ENCODE measurements at places on chromosomes 11 and 22. TPM values are rescaled to one million over a fixed set of nuclear protein-coding genes. Genes with fewer than 3 reads are reported as not detected.

DNA sequence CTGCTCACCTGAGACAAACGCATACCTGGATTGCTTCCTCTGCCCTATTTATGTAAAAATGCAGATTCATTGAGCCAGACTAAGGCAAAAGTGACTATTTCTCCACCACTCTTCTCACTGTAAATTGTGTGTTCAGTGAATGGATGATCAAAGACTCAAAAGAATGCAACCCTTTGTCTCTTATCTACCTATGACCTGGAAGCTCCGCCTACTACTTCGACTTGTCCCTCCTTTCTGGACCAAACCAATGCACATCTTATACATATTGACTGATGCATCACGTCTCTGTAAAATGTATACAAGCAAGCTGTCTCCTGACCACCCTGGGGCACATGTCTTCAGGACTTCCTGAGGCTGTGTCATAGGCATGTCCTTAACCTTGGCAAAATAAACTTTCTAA, 418.0 kb upstream of the SYN3 start:
- DNase-seq = no peak

DNA sequence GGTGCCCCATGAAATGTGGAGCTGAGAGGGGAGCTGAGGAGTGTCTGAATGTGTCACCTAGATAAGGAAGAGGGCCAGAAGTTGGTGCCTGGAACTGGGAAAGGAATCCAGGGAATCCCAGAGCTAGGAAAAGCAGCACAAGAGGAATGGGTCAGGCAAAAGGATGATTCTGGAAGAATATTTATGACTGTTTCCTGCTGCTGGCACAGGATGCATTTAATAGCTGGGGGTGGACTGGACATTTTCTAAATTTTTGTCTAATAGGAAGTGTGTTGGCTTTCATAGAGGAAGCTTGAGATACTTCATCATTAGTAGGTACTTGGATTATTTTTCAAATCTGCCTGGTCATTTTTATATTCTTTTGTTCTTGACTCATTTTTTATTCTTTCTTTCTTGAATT, 17.4 kb upstream of the MRGPRX2 start:
- no peak for DNase-seq

GRCh38 chr11:114133548-114134329, 74.2 kb downstream of the ZBTB16 start:
- DNase-seq = no peak

Gene RAB3IL1
- polyA plus RNA-seq = 23.5 TPM

DNA sequence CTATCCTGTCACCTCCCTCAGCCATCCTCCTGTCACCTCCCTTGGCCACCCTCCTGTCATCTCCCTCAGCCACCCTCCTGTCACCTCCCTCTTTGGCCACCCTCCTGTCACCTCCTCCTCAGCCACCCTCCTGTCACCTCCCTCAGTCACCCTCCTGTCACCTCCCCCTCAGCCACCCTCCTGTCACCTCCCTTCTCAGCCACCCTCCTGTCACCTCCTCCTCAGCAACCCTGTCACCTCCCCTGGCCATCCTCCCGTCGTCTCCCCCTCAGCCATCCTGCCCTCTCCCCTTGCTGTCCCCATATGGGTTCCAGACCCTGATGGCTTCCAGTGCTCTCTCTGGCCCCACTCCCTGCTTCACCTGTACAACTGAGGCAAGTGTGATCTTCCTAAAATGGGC, 61.8 kb downstream of the SCUBE1 start:
- no peak for DNase-seq

GRCh38 chr22:42365942-42366695, 66.1 kb downstream of the NFAM1 start:
- DNase-seq = no peak

Gene IGLL1
- polyA plus RNA-seq = 0.39 TPM

Gene CAVIN3
- polyA plus RNA-seq = 12.3 TPM

Gene CRYAB
- polyA plus RNA-seq = 54.9 TPM

Gene KIAA1671
- polyA plus RNA-seq = 28.4 TPM

- no peak for DNase-seq
Measured at GRCh38 chr11:8354622-8355415, 91.1 kb upstream of the LMO1 start.

DNA sequence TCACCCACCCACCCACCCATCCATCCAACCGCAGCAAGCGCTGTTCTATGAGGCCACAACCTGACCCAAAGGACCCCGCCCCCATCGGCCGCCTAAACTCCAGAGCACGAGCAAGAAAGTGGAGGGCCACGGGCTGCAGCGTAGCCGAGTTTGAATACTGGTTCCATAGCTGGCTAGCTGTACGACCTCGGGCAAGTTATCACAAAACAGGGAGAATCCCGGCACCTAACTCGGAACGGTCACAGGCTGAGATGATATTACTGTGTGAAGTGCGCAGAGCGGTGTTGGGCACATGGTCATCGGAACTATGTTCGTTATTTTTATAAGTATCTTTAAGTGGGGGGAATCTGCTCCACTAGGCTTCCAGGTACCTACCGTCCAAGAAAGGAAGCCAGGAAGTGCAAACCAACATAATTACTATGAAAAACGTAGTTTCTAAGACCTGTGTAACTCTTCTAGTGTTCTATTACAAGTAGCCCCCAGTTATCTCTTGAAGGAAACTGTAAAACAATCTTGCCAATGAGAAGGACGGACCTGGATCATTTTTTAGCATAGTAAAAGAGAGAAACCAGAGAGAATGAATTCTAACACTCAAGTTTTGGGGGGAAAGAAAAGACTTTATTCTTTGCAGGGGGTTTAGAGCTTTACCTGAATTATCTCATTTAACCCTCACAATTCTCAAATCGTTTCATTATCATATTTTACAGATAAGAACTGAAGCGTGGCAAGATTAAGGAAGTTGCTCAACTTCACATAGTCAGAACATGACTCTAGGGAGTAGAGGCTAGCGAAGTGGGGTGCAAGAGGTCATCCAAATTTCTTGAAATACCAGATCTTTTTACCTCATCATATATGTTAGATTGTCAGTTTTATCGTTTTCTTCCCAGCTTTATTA, 663 bp upstream of the BUD13 start:
- peak; percentile 39 for DNase-seq

Gene TMEM109
- 92.8 TPM for polyA plus RNA-seq

Gene KRTAP5-11
- 0.29 TPM for polyA plus RNA-seq

DNA sequence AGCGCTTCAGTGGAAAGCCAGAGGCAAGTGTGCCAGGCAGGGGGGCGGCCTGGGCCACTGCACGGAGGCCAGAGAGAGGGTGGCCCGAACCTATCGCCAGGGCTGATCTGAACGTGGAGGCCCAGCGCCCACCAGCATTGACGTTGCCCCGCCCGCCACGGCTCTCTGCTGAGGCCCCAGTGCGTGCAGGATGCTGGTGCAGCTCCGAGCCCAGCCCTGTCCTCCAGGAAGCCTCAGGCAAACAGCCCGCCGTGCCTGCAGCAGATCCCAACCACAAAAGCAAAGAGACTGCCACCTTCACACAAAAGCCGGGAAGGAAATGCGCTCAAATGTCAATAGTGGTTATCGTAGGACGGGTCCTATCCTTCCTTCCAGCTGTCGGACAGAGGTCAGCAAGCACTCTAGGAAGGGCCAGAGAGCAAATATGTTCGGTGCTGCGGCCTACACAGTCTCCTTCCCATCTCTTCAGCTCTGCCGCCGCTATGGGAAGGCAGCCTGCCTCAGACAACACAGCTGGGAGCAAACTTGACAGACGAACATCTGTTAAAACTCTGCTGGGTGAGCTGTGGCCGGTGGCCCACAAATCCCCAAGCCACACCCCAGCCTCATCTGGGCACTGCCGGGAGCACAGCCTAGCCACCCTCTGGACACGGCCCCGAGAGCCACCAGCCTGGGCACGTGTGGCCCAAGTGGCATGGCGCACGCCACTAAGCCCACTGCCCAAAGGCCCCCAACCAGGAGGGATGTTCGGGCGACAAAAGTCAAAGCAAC, 146.2 kb downstream of the CRYBB2 start:
- DNase-seq = no peak

DNA sequence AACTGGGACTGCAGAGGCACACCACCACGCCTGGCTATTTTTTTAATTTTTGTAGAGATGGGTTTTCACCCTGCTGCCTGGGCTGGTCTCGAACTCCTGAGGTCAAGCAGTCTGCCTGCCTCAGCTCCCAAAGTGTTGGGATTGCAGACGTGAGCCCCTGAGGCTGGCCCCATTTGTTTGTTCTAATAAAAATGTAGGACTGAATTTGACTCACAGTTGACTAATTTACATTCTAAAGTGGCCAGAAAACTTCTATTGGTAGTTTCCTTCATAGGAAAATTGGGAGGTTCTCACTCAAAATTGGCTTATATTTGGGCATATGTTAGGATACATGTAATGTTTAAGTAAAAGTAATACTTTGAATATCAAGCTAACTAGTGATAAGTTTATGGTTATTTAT, 35.0 kb downstream of the PPFIA1 start:
- no peak for DNase-seq

GRCh38 chr11:18223591-18224387, 12.8 kb downstream of the SAA4 start:
- no peak for DNase-seq

DNA sequence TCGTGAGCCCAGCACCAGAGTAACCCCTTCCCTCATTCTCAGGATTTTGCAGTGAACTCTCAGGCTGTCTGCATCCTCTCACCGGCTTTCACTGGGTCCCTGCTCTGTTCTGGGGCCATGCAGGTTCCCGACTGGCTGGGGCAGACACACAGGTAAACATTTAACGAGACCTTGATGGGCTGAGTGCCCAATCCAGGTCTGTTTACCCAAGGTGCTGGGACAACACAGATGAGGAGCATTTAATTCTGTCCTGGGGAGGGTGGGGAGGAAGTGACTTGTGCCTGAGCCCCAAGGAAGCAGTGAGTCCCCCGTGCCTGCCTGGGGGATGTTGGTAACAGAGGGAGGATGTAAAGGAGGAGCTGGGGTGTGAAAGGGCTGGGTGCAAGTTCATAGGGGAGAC, 4.4 kb downstream of the BIK start:
- DNase-seq = no peak

GRCh38 chr11:114075891-114076441, 16.5 kb downstream of the ZBTB16 start:
- no peak for DNase-seq

Gene GNAZ
- 4.9 TPM for polyA plus RNA-seq

Gene SCGB1A1
- not detected for polyA plus RNA-seq

DNA sequence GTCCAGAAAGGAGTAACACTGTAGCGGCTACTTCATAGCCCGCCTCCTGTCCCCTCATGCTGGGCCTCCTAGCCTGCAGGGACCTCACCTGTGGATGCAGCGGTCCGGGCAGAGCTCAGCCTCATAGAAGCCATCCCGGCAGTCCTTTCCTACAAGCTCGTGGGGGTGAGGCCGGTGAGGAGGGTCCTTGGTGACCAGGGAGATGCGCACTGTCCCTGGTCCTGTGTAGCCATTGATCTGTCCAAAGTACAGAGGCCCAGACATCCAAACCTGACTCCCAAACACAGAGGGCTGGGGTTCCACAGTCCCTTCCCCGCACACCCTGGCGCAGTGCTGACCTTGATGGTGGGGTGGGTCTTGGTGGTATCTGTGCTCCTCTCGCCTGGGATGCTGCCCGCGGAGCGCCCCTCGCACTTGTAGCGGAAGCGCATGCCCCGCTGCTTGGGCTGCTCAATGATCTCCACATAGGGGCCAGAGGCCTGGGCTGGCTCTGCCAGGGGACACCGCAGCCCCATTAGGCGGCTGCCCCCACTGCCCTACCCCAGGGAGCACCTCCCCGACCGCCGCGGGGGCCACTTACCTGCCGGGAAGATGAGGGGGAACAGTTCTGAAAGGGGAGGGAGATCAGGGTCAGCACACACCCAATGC, 993 bp downstream of the RELA start:
- no peak for DNase-seq

GRCh38 chr11:129249923-129250322, 57.8 kb upstream of the ARHGAP32 start:
- no peak for DNase-seq

GRCh38 chr11:124943254-124943616, 7.4 kb upstream of the HEPACAM start:
- DNase-seq = no peak

Gene DLG2
- 14.4 TPM for polyA plus RNA-seq

GRCh38 chr22:45240810-45241631, at the start of gene KIAA0930:
Gene KIAA0930 (minus strand): TSS chr22:45240894. CDS start chr22:45240703, 191 bp downstream.
- DNase-seq = no peak

- DNase-seq = no peak
Measured at GRCh38 chr11:26719289-26719973, 2.4 kb downstream of the SLC5A12 start.

DNA sequence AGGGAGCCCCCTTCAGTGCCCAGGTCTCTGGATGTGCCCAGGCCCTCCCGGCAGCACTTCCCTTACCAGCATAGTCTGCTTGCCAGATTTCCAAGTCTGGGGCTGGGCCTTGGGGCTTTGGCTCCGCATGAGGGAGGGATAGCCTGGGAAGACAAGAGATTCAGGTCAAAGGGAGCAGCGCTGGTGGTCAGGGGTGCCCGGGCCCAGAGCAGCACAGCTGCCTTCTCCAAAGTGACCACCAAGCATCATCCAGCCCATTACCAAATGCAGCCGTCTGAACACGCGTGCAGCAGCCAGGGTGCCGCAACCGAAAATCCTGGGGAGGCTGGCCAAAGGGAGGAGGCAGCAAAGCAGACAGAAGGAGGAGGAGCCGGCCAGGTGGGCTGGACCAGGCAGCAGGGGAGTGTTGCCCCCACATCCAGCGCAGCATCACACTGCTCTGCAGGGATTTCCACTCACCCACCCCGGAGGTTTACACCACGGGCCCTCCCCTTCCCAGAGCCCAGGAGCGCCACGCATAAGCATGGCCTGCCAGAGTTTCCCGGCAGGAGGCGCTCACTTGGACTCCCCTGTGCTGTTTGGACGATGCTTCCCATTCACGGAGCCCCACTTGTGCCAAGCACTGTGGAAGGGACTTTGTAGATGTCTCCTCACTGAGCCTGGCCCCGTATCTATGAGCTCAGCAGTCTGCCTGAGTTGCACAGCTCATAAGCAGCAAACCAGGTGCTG, 22.5 kb downstream of the TRIM29 start:
- DNase-seq = no peak

GRCh38 chr11:43942662-43943371, 380 bp downstream of the C11orf96 start:
- DNase-seq = no peak

Gene RASGRP2
- 7.7 TPM for polyA plus RNA-seq

Gene BACE1
- polyA plus RNA-seq = 67.9 TPM

DNA sequence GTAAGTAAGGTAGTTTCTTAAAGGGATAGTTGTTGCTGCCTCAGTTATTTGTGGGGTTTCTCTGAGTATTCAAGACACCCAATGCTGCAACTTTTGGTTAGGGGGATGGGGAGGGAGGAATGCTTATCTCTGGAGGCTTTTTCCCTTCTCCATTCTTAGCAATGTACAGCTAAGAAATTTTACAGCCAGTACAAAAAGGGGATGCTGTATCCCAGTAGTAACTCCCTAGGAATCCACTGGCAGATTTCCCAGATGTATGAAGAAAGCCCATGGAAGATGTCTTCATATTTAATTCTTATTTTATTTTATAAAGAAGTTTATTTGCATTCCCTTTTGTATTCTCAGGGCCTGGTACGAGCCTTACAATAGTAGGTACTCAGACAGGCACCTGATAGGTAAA, 154.8 kb downstream of the ENTHD1 start:
- DNase-seq = no peak

Measured in left renal pelvis (tissue), 4 donors.